Activated T-cell treated with anti-CD3 and anti-CD28 coated beads, Interleukin-2, amount 50 U/mL, for 4 hours (primary cell): ENCODE measurements at places on chromosomes 3 and 15. TPM values are rescaled to one million over a fixed set of nuclear protein-coding genes. Genes with fewer than 3 reads are reported as not detected.

SIAH2 gene
- 136 TPM for total RNA-seq

NR1I2 gene
- 0.41 TPM for total RNA-seq

TMEM202 gene
- not detected for total RNA-seq

ZNF662 gene
- 1.4 TPM for total RNA-seq
